ENCODE measurements at places on chromosomes 5 and 9. TPM values are rescaled to one million over a fixed set of nuclear protein-coding genes. Genes with fewer than 3 reads are reported as not detected.

The BARHL1 gene
- total RNA-seq = not detected

- no peak for DNase-seq
Observed at GRCh38 chr5:142287096-142287972, 37.5 kb downstream of the SPRY4 start.

DNA sequence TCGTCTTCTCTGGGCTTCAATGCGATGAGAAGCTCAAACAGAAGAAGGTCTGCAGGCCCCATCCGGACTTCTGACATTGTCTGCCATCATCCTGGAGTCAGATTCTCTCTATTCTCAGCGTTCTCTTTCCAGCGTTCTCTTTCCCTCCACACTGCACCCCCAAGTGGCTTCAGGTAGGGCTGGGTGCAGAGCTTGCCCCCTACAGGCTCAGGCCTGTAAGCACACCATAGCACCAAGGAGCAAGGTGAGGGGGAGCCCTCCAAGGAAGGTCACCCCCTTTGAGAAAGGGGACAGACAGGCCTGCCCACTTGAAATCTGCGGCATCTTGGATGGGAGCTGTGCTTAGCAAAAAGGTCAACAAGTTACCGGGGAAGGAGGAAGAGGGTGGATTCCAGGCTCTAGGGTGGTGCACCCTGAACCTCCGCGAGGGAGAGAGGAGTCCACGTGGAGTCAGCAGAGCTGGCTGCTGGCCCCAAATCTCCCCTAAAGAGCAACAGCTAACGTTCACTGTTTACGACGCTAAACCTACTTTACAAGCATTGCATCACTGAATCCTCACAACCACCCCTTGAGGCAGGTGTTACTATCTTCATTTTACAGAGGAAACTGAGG is 27.5 kb downstream of the GPX3 start:
- DNase-seq = no peak

DNA sequence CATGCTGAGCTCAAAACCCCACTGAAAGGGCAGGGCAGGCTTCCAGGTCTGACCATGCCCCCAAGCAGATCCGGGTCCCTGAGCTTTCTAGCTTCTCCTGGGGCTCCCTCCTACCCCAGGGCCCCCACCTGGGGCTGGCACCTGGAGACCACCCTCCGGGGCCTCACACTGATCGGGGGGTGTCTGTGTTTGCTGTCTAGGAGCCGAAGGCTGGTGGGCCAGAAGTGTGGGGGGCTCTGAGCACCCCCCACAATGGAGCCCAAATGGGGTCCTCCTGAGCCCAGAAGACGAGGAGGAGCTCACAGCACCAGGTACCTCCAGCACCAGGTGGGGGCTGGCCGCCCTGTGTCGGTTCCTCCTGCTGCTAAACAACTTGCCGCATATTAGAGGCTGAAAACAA is 39.8 kb downstream of the LAMC3 start:
- no peak for DNase-seq

The IL5 gene
- not detected for total RNA-seq

- DNase-seq = no peak
Observed at GRCh38 chr5:147751156-147751830, 31.2 kb downstream of the JAKMIP2 start.

- DNase-seq = no peak
Observed at GRCh38 chr9:35014517-35014916, 25.0 kb downstream of the DNAJB5 start.

The PCDHB11 gene
- not detected for total RNA-seq

DNA sequence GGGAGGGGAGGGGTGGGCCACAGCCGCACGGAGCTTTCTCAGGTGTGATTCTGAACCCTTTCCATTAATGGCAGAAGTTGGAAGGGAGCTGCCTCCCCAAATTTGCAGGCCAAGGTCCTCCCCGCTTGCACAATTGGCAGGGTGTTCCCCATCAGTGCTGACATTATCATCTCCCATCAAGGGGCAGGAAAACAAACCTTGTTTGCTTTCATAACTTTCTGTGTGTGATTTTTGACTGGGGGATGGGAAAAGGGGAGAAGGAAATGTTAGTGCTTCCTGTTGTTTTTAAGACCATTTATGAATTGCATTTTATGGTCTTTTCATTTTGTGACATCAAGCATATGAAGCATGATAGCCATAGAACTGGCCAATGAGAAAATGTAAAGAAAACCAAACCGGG is 242.2 kb downstream of the GOLPH3 start:
- DNase-seq = no peak

- DNase-seq = peak; percentile 34
Observed at GRCh38 chr9:72362680-72363139, 2.3 kb downstream of the ZFAND5 start.

- peak; percentile 37 for DNase-seq
Observed at GRCh38 chr9:89593727-89594427, 10.9 kb upstream of the GADD45G start.

- no peak for DNase-seq
Observed at GRCh38 chr5:157431544-157432200, 28.3 kb upstream of the NIPAL4 start.

GRCh38 chr5:54882841-54883240 is 102.6 kb downstream of the ESM1 start:
- DNase-seq = no peak

The SRD5A1 gene
- total RNA-seq = 2.8 TPM

DNA sequence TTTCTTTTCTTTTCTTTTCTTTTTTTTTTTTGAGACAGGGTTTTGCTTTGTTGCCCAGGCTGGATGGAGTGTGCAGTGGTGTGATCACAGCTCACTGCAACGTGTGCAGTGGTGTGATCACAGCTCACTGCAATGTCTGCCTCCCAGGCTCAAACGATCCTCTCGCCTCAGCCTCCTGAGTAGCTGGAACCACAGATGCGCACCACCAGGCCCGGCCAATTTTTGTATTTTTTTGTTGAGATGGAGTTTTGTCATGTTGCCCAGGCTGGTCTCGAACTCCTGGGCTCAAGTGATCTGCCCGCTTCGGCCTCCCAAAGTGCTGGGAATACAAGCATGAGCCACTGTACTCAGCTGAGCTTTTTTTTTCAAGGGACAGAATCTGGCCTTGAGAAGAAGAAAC is 36.8 kb upstream of the TJP2 start:
- DNase-seq = no peak

- no peak for DNase-seq
Observed at GRCh38 chr5:142115937-142116614, 7.5 kb downstream of the NDFIP1 start.

DNA sequence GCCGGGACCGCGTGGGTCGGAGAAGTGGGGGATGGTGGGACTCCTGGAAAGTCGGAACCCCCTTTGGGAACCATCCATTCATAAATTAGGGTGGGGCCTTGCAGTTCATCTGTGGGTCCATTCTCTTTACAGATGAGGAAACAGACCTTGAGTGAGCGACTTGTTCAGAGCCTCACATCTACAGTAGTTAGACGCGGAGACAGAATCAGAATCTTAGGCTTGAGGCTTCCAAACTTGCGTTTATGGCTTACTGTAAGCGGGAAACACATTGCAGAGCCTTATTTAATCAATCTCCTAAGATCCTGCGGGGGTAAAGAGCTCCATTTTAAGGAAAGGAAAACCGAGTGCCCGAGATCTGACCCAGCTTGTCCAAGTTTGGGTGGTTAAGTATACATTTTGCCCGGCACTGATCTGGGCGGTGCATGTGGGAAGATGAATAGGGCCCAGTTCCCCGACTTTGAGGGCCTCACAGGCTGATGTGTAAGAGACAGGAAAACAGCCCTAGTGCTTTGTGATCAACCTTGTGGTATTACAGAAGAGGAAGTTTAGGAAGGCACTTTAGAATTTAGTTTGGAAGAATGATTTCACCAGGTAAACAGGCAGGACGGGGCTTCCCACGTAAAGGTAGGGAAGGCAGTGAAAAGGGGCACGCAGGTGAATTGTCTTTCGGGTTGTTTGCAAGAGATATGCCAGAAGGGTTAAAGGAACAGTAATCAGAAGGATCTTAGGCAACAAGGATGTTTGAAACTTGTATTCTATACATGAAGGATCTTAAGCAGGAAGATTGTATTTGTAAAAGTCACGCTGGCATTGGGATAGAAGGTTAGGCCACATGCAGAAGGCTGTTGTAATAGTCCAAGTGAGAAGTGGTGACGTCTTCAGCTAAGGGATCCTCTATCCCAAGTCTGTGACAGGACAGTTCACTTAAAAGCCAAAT is 744 bp downstream of the TARS1 start:
- DNase-seq = peak; percentile 53

DNA sequence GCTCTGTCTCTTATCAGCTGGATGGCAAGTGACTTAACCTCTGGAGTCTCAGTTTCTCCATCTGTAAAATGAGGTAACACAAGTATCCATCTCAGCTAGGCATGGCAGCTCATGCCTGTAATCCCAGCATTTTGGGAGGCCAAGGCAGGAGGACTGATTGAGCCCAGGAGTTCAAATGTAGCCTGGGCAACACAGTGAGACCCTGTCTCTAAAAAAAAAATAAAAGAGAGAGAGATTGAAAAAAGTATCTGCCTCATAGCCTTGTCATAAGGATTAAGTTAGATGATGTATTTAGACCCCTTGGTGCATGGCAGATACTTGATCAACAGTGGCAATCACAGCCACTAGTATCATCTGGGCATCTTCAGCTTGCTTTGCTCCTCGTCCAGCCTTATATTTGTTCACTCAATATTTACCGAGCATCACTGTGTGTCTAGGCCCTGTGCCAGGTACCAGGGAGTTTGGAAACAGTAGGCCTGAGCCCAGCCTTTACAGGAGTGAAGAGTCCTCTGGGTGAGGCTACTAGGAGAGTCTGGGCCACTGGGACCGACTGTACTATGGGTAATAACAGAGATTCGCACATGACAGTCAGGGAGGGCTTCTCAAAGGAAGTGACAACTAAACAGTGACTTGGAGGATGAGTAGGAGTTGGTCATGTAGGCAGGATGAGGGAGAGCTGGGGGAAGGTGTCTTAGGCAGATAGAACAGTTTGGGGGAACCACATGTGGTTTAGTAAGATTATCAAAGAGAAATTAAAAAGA is 34.2 kb downstream of the CORO2A start:
- DNase-seq = no peak

- no peak for DNase-seq
Observed at GRCh38 chr9:125893277-125893676, 146.1 kb downstream of the PBX3 start.

- no peak for DNase-seq
Observed at GRCh38 chr9:15069106-15069505, 158.9 kb upstream of the FREM1 start.

Data from CD8-positive, alpha-beta T cell (primary cell).